Spinal cord (tissue), 10 donors: ENCODE measurements at places on chromosomes 1 and 21. TPM values are rescaled to one million over a fixed set of nuclear protein-coding genes. Genes with fewer than 3 reads are reported as not detected.

GRCh38 chr1:54485416-54485815 lies 62.6 kb upstream of the ACOT11 start:
- H3K27ac ChIP-seq, result no peak overlapping the region
- no peaks in the 10 kb centered on the region for H3K27me3 ChIP-seq
- no peak for DNase-seq
- H3K36me3 ChIP-seq, result no peaks in the 10 kb centered on the region
- no peak overlapping the region for H3K4me3 ChIP-seq
- H3K4me1 ChIP-seq, result peaks cover 49% of the 10 kb centered on the region

DNA sequence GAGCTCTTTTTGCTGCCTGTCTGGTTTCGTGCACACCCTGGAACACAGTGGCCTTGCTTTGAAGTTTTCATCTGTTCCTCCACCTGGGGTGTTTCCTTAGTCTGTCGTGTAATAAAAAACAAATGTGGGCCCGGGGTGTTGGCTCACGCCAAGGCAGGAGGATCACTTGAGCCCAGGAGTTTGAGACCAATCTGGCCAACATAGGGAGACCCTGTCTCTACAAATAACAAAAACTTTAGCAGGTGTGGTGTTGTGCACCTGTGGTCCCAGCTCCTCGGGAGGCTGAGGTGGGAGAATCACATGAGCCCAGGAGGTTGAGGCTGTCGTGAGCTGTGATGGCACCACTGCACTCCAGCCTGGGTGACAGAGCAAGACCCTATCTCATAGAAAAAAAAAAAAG lies 4.5 kb downstream of the NCMAP start:
- H3K27me3 ChIP-seq, result peaks cover 17% of the 10 kb centered on the region
- no peak for DNase-seq
- H3K36me3 ChIP-seq, result no peaks in the 10 kb centered on the region
- H3K4me1 ChIP-seq, result peaks cover 19% of the 10 kb centered on the region

CORT gene
- total RNA-seq, result 1.9 TPM

GRCh38 chr1:9028921-9029705 lies 2.9 kb upstream of the SLC2A7 start:
- DNase-seq, result no peak
- H3K27me3 ChIP-seq, result no peaks in the 10 kb centered on the region
- no peak overlapping the region for H3K27ac ChIP-seq
- no peak overlapping the region for H3K4me3 ChIP-seq
- peaks cover 2% of the 10 kb centered on the region for H3K4me1 ChIP-seq

DNA sequence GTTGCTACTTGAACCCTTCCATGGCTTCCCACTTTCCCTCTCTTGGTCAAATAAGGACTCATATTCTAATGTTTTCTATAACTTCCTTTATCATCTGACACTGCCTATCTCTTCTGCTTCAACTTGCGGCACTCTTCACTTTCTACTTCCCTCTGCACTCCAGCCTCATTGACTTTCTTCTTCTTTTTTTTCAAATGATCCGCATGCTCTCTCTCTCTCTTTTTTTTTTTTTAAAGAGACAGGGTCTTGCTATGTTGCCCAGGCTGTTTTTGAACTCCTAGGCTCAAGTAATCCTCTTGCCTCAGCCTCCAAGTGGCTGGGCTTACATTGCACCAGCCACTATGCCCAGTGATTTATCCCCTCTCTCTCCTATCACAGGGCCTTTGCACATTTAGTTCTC lies 7.3 kb upstream of the IL10 start:
- H3K27ac ChIP-seq, result no peak overlapping the region
- DNase-seq, result no peak
- H3K4me1 ChIP-seq, result no peaks in the 10 kb centered on the region
- no peaks in the 10 kb centered on the region for H3K27me3 ChIP-seq
- H3K4me3 ChIP-seq, result no peak overlapping the region

SNX7 gene
- 40.4 TPM for total RNA-seq

CLEC20A gene
- total RNA-seq, result not detected

GRCh38 chr1:12622506-12622905 lies 4.5 kb upstream of the DHRS3 start:
- no peaks in the 10 kb centered on the region for H3K27me3 ChIP-seq
- H3K4me1 ChIP-seq, result peaks cover 56% of the 10 kb centered on the region
- DNase-seq, result no peak
- H3K36me3 ChIP-seq, result no peaks in the 10 kb centered on the region
- peak overlapping the region; percentile 80 for H3K27ac ChIP-seq

S100A12 gene
- 87.6 TPM for total RNA-seq

DNA sequence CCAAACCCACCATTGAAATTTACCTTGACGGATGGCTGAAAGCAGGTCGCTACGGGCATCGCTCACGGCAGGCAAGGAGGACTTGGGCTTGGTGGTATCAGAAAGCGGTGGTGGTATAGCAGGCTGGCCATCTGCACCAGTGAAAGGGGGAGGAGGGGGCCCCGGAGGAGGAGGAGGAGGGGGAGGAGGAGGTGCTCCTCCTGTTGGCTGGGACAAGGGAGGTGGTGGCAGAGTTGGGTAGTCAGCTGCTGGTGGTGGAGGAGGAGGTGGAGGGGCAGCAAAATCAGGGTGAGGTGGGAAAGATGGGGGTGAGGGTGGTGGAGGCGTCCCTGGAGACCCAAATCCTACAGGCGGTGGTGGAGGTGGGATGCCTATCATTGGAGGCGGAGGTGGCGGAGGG lies 17.2 kb downstream of the GPR3 start:
- DNase-seq, result no peak
- H3K4me1 ChIP-seq, result peaks cover 37% of the 10 kb centered on the region
- H3K4me3 ChIP-seq, result no peak overlapping the region
- no peaks in the 10 kb centered on the region for H3K27me3 ChIP-seq
- peaks cover 69% of the 10 kb centered on the region for H3K36me3 ChIP-seq

BCAN gene
- total RNA-seq, result 240 TPM

RCSD1 gene
- total RNA-seq, result 16.8 TPM

UCK2 gene
- total RNA-seq, result 39.5 TPM

DNA sequence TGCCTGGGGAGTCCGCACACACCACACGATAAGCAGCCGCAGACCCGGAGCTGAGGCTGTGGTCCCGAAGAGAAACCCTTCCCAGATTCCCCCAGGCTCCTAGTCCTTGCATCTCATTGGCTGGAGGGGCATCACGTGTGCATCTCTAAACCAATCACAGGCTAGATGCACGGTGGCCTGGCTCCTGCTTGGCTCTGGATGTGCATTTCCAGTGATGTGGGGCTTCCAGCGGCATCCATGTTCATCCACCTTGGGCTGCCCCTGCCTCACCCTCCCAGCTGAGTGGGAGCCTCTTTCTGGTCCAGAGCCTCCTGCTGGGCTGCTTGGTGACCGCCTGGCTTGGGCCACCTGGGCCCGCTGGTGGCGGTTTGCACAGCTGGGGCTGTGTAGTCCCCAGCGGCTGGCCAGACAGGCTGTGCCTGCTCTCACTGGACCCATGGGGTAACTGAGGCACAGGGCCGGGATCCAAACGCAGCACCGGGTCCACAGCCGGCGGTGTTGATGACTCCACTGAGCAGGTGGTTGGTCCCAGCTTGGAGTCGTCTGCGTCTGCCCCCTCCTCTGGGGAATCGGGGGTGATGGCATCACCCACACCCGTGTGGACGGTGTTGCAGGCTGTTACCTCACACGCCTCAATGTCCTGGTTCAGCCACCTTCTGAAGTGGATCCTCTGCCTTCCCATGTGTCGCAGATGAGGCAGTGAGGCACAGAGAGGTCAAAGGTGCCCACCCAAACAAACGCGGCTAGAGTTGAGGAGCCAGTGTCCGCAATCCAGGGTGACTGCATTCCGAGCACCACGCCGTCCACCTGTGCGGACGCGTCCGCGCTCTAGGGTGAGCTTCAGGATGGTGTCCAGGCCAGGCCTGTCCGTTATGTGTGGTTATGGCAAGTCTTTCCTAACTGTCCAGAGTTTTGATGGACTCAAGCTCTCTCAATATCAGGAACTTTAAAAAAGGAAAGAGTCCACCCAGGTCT lies 41.3 kb downstream of the COL6A1 start:
- no peak for DNase-seq
- H3K27me3 ChIP-seq, result no peaks in the 10 kb centered on the region
- peak overlapping the region; percentile 40 for H3K27ac ChIP-seq
- H3K4me1 ChIP-seq, result no peaks in the 10 kb centered on the region
- H3K36me3 ChIP-seq, result no peaks in the 10 kb centered on the region

C8B gene
- not detected for total RNA-seq

MCOLN2 gene
- total RNA-seq, result 0.89 TPM

DNA sequence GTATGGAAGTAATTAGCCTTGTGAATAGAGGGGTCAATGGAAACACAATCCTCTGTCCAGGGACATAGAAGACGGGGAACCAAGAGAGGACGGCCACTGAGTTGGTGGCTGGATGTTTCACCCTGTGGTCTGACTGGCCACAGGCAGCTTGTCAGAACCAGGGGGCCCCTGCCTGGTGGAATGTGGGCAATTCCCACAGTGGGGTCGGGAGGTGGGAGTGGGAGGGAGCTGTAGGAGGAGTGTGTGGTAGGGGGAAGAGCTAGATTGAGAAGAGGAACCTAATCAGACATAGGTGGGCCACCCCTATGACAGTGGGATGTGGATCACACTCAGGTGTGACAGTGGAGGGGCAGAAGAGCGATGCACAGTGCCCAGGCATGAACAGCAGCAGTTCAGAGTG lies 31.3 kb downstream of the TRIM62 start:
- H3K36me3 ChIP-seq, result peaks cover 63% of the 10 kb centered on the region
- no peak overlapping the region for H3K4me3 ChIP-seq
- H3K27ac ChIP-seq, result no peak overlapping the region
- no peaks in the 10 kb centered on the region for H3K27me3 ChIP-seq

DNA sequence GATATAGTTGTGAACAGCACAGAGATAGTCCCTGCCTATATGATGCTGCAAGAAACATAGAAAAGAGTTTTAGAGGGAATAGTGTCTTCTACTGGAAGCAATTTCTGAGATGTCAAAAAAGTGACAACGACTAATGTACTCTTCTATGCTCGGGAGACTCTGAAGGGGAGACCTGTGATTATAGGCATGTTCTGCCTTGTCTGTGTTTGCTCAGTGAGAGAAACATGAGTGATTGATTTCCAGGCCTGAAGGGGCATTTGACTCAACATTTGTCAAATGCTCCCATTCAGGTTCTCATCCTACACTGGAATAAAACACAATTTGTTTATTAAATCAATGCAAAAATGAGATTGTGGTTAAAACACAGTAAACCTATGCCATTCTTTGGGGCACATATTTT lies 131.8 kb downstream of the CTH start:
- H3K27ac ChIP-seq, result no peak overlapping the region
- no peak overlapping the region for H3K4me3 ChIP-seq
- H3K4me1 ChIP-seq, result no peaks in the 10 kb centered on the region
- H3K27me3 ChIP-seq, result no peaks in the 10 kb centered on the region
- no peaks in the 10 kb centered on the region for H3K36me3 ChIP-seq
- DNase-seq, result no peak

CNR2 gene
- 0.10 TPM for total RNA-seq

GRCh38 chr1:185971688-185972087 lies 237.5 kb downstream of the HMCN1 start:
- no peak for DNase-seq
- H3K4me3 ChIP-seq, result no peak overlapping the region
- H3K27ac ChIP-seq, result no peak overlapping the region
- no peaks in the 10 kb centered on the region for H3K4me1 ChIP-seq

GRCh38 chr1:46556822-46557221 lies 5.4 kb upstream of the KNCN start:
- peaks cover 34% of the 10 kb centered on the region for H3K36me3 ChIP-seq
- H3K4me1 ChIP-seq, result peaks cover 45% of the 10 kb centered on the region
- no peak overlapping the region for H3K27ac ChIP-seq
- no peak for DNase-seq
- H3K27me3 ChIP-seq, result no peaks in the 10 kb centered on the region
- no peak overlapping the region for H3K4me3 ChIP-seq

DNA sequence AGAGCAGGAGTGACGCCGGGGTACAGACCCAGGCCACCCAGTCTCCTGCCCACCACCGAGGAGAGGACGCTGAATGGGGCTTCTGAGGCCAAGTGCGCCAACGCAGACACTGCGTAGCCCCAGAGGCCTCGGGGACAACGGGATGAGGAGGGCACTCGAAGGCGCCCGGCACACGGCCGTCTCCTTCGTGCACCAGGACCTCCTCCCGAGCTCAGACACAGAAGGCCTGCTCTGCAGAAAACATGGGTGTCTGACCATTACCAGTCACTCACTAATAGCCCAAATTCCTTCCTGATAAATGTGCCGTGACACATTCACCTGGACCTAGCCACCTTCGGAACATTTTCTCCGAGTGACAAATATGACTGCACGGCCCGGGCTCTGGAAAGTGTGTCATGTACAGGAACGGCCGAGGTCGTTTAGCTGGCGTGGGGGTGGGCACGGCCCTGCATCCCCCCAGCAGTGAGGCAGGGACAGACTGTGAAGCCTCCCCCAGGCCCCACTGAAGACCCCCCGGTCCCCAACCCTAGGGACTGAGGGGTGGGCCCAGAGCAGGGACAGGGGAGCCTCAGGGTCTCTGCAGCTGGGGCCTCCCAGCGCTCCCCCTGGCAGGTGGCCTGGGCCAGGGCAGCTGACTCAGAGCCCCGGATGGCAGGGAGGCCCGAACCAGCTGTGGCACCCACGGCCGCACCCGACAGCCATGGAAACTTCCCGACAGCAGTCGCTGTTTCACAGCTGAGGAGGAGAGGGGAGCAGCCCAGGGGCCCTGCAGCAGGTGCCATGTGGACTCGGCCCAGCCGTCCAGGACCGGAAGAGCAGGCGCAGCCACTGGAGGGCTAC lies 16.7 kb upstream of the COL6A2 start:
- no peaks in the 10 kb centered on the region for H3K36me3 ChIP-seq
- H3K4me1 ChIP-seq, result peaks cover 36% of the 10 kb centered on the region
- no peak overlapping the region for H3K4me3 ChIP-seq
- H3K27me3 ChIP-seq, result no peaks in the 10 kb centered on the region
- DNase-seq, result no peak

SYT14 gene
- 25.1 TPM for total RNA-seq

TRNP1 gene
- total RNA-seq, result 9.3 TPM

DNA sequence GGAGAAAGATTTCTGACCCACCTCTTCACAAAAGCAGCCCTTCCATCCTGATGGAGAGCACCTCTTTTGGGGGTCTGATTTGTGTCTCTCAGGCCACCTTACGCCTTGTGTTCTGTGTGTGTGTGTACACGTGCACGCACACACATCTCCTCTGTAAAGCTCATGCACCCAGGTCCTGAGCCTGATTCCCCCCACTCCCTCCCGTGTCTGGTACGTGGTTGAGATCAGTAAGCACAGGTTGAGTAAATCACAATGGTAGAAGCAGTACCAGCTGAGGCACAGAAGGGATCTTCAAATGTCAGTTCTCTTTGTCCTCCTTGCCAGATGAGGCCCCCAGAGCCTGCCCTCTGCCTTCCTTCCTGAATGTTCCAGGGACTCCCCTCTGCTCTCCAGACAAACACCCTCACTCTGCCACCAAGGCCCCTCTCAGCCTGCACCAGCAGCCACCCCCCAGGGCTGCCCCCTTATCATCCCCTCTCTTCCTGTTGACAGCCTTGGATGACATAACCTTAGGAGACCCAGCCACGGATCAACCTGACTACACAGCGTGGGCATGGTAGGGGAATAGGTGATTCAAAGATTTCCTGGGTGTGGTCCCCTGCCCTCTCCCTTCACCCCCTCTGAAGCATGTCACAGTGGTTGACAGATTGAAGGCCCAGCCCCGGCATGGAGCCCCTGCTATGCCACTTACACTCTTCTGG lies 112.8 kb downstream of the HIVEP3 start:
- H3K27me3 ChIP-seq, result no peaks in the 10 kb centered on the region
- no peak overlapping the region for H3K4me3 ChIP-seq
- no peaks in the 10 kb centered on the region for H3K36me3 ChIP-seq
